CD4-positive, alpha-beta T cell (primary cell): ENCODE measurements at places on chromosomes 12 and 14.

GRCh38 chr12:124661341-124661740 is 93.9 kb upstream of the NCOR2 start:
- no peak for DNase-seq

GRCh38 chr14:52060080-52060479 is 8.8 kb downstream of the NID2 start:
- DNase-seq: no peak

DNA sequence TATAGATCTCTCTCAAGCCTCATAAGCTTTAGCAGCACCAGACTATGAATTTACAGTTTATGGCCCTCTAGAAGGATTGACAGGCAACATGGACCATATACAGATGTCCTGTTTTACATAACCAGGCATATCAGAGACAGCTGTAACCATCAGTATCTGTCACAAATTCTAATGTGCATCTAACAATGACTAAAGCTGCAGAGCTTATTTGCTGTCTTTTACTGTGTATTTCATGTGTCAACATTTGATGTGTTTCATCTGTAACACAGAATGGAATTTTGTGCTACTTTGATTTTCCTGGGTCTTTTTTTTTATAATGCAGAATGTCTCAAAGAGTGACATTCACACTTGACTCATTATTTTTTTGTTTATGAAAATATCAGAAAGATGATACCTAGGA is 348.3 kb downstream of the SLC16A7 start:
- DNase-seq: no peak

GRCh38 chr12:65631621-65632111 is 192.6 kb upstream of the HMGA2 start:
- no peak for DNase-seq

GRCh38 chr14:105853089-105853906 is 326.9 kb downstream of the TMEM121 start:
- no peak for DNase-seq

- DNase-seq: no peak
These were observed 14.7 kb upstream of the SLC25A3 start for GRCh38 chr12:98578821-98579220.

DNA sequence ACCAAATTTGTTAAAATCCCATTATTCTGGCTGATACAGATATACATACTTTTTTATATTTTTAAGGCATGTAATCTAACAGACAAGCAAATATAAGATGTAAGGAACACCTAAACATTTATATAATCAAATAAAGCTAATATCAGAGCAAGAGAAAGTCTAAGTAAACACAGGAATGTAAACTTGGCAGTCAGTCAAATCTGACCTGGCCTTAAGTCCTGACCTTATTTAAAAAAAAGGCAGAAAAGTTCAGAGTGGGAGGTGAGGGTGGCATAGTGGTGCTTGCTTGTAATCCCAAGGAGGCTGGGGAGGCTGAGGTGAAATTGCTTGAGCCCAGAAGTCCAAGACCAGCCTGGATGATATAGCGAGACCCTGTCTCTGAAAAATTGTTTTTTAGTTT is 152.6 kb downstream of the DERA start:
- no peak for DNase-seq

- DNase-seq: no peak
These were observed 781 bp downstream of the ADGRD1 start for GRCh38 chr12:130954544-130954831.

DNA sequence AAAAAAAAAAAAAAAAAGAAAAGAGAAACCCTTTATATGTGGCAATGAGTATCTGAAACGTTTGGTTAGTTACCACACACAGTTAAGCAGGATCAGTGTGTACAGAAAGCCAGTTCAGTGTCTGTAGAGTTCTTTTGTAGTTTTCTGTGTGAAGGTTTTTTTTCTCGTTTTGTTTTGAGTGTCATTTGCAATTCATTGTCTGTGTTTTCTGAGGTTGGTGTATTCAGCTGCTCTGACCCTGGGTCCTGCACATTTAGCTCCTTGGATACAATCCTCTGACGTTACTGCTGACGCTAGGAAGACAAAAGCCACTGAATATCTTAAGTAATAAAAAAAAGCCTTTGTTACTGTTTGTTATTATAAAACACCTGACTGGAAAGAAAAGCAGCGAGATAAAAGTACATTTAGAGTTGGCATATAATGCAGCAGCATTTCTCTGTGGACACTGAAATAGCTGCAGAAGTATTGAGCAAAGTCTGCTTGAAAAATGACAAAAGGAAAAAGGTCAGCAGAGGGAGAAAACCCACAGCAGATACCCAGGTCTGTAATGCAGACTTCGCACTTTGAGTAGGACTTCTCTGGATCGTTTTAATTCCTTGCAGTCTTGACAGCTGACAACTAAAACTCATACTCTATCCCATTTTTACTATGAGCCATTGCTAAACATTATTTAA is 89.0 kb downstream of the POLR3B start:
- DNase-seq: no peak

GRCh38 chr12:19248929-19249602 is 119.5 kb downstream of the PLEKHA5 start:
- DNase-seq: no peak

GRCh38 chr14:76708028-76708427 is 53.2 kb upstream of the VASH1 start:
- DNase-seq: no peak

GRCh38 chr14:60812987-60813386 is 78.4 kb downstream of the MNAT1 start:
- DNase-seq: no peak

DNA sequence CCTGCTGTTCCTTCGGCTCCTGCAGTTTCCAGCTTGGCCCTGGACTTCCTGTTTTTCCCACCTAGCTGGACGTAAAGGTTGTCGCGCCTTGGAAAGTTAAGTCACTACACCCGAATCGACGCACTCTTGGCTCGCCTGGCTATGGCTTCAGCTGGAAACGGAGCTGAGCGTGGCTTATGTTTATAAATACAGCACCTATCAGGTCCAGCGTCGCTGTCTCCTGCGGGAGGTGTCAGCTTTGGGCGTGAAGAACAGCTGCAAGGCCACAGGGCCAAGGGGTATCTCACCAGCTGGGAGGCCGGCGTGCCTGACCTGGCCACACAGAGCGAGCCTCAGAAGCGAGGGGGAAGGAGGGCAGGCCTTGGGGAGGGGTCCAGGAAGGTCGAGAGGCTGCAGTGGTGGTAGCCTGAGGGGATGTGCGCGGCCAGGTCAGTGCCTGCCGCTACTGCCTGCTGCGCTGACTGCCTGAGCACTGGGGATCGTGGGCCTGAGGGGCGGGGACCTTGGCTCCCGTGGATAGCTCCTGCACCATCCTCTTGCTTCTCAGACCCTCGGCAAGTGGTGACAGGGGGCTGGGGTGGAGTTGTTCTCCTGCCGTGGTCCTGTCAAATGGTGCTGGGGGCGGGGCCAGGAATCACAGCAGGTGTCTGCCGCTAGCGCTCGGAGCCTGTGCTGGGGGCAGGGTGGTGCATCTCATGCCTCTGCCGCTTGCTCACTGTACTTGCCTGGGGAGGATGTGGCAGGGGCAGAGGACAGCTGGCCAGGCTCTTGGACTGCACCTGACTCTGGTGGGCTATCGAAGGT is 12.5 kb downstream of the PACS2 start:
- DNase-seq: no peak

DNA sequence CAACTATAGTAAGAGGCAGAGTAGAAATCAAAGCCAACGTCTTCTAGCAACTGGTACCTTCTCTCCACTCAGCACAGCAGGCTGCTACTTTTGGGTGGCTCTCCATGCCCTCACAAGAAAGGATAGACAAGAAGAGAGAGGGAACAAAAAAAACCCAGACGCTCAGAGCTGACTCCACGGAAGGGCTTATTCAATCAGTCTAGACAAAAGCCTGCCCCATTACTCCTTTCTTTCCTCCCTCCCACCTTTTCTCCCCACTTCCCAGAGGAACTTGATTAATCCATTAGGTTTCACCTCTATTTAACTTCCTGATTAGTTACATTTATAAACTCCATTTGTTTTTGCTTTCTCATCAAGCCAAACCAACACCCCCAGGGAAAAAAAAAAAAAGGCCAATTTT is 71.1 kb upstream of the CCDC60 start:
- DNase-seq: no peak

GRCh38 chr12:92945659-92946220 is 16.6 kb upstream of the EEA1 start:
- DNase-seq: no peak

DNA sequence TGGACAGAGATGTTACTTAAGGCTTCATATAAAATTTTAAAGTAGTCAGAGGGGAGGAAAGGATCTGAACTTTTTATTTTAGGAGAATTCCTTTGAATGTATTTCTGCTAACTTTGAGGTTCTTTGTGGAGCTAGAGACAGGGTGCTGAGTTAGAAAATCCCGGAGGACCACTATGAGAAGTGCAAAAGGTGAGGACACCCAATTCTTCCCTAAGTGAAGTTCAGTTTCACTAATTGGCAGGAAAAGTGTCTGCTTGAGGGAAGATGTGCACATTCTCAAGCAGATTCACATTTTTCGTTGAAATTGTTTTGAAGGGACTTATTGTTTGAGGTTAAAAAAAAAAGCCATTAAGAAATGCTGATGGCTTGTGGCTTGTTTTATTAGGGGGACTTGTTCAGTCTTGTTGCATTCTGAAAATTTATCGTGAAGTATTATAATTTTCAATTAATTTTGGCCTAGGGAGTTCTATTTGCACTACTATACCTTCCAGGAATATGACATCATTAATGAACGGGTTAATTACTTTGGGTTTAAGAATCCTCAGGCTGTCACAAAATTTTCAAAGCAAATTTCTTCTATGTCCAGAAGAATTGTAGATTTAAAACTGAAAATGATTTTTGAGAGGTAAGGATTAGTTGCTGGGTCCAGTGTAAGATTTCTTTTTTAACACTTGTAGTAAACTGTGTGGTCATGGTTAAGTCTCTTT is 1.8 kb downstream of the PCNX1 start:
- no peak for DNase-seq

DNA sequence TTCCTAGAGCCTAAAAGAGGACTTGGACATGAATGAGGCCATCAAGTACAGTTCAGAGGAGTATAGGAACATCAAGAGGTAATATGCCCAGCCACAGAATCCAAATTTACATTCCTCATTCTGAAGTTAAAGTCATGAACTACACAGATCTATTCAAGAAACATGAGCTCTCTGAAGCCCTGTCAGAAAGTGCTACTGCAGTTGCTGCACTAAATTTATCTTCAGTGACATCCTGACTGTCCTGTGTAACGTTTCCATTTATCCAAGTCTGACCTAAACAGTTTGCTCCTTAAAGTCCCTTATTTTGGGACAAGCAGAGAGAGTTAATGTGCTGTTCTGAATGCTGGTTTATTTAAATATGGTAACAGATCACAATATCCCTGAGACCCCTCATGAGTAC is 28.2 kb downstream of the NEK9 start:
- DNase-seq: no peak

DNA sequence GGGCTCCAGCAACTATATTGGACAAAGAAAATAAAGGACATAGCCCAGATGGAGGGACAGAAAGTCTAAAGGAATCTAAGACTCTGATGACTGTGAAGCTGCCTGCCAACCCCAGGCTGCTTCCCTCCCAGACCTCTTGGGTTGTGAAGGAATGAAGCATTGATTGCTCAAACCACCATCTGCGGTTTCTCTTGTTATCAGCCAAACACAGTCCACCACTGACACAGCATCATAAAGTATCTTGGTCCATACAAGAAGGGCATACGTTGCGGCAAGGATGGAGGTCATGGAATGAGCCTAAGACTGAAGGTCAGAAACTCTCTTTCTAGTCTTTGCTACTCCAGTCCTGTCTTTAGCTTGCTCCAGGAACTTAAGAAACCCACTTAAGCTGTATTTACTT is 58.5 kb upstream of the PLXNC1 start:
- no peak for DNase-seq

- DNase-seq: no peak
These were observed 251.0 kb upstream of the FAR2 start for GRCh38 chr12:28898038-28898437.

GRCh38 chr12:123126294-123127181 is 24.4 kb downstream of the PITPNM2 start:
- no peak for DNase-seq

GRCh38 chr12:49809381-49809905 is 18.8 kb downstream of the NCKAP5L start:
- no peak for DNase-seq

GRCh38 chr12:68264158-68264855 is 10.9 kb upstream of the IL22 start:
- DNase-seq: no peak

GRCh38 chr14:100577321-100577985 is 9.8 kb downstream of the BEGAIN start:
- DNase-seq: no peak
